Activated T-helper 1 cell treated with anti-CD3 and anti-CD28 coated beads, Interleukin-2, amount 50 U/mL, for 16 hours (primary cell): ENCODE measurements at places on chromosomes 5 and 9.

DNA sequence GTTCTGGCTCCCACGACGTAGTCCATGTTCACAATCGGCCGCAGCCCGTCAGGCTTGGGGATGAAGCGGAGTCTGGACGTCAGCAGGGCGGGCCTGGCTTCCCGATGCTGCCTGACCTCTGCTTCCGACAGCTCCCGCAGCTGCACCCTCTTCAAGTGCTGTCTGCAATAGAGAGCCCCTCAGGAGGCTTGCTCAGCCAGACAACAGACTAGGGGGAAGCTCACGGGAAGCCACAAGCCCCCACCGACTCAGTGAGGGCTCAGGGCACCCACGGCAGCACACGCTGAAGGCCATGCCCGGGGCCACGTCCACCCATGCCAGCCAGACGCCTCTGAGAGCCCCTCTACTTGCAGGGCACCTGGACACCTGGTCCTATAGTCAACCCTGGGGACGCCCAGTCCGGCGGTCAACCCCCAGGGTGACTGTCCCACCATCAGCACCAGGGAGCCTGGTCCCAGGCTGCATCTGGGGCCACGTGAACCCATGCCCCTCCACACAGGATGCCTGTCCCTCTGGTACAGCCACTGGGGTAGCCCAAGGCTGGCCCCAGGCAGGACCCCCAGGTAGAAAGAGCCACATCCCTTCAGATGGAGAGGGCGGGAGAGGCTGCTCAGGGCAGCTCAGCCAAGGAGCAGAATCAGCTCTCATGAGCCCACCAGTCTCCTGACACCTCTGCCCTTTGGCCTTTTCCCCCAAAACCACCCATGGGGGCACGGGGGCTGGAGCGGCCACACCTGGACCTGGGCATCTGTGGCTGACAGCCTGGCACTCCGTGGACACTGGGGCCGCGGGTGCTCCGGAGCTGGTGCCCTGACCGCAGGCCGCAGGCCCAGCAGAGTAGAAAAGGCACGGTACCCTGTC, 14.5 kb downstream of the TERT start:
- DNase-seq = no peak

- no peak for DNase-seq
Observed at GRCh38 chr5:123122273-123122672, 33.2 kb downstream of the PRDM6 start.

GRCh38 chr5:78760366-78760765, 111.8 kb upstream of the LHFPL2 start:
- no peak for DNase-seq

GRCh38 chr5:33794550-33795181, 97.1 kb downstream of the ADAMTS12 start:
- no peak for DNase-seq

GRCh38 chr5:98997000-98997399, 68.2 kb upstream of the CHD1 start:
- DNase-seq = no peak

DNA sequence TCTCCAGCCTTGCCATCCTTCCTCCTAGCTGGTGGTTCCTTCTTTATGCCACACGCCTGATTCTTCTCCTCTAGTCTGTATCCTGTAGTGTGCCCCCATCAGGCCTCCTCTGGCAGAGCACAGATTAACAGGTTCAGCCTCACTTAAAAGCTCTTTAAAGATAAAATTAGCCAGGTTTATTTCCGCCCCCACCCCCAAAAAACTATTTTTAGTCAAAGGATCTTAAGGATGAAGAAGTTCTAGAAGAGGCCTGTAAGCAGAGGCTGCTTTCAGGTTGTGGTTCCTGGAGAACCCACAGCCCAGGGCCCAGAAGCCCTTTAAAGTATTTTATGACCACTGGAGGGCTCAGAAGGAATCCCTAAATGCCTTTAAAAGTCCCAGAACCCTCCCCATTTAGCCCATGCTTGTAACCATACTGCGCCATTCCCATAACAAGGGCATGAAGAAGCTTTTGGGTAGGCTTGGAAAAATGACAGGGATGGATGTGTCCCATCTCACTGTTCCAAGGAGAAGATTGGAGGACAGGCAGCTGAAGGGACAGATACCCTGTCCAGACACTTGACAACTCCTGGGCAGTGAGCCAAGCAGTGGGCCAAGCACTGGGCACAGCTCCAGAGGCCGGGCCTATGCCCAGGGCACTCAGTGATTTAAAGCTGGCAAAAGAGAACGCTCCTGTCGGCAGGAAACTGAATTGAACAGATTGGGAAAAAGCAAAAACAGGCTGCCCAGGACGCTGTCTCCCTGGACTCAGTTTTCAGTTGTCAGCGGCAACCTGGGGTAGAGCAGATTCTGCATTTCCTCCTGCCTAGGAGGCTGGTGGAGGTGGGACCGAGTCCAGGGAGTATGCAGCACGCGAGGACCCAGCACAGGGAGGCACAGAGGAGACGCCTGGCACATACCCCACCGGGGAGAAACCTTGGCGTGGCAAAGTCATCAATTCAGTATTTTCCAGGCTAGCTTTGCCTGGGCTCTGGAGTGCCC, 106.3 kb upstream of the SSBP2 start:
- DNase-seq = no peak

- no peak for DNase-seq
Observed at GRCh38 chr9:71725590-71726338, 42.5 kb downstream of the CEMIP2 start.

GRCh38 chr9:138052635-138053320, 175.2 kb downstream of the CACNA1B start:
- DNase-seq = no peak

DNA sequence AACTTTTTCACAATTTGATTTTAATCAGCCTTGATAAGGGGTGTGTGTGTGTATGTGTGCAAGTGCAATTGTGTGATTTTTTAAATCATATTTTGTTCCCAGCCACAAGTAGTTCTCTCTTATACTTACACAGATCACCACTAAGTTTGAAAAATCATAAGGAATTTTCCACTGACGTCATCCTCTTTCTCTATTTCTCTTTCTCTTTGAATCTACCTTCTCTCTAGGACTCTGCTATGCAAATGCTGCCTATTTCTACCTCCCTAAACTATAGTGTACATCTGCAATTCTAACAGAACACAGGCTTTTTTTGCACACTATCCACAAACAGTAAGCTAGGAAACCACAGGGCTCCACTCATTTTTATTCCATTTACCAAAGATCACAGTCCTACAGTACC, 254.6 kb upstream of the CYLC2 start:
- no peak for DNase-seq

DNA sequence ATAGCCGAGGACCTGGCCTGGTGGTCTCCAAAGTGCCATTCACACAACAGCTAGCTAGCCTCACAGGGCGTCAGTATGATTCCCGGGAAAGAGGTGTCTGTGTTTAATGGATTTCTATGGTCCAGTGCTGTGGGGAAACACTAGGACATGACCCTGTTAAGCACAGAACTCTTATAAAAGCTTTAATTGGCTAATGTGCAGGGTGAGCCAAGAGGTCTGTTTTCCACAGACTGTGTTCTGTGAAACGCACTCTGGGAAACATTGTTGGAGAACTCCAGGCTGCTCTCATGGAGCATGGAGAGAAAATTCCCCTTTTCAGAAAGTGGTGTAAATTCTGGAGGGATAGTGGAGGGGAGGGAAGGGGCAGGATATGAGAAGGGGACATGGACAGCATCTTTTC, 331.4 kb downstream of the FBXL7 start:
- no peak for DNase-seq

GRCh38 chr5:133520991-133521706, 91.2 kb downstream of the FSTL4 start:
- DNase-seq = no peak

- no peak for DNase-seq
Observed at GRCh38 chr5:41621420-41621819, 111.0 kb upstream of the PLCXD3 start.

GRCh38 chr9:34663303-34663605, 797 bp upstream of the CCL27 start:
- DNase-seq = no peak

GRCh38 chr9:113152699-113153098, 1.9 kb downstream of the SLC31A2 start:
- DNase-seq = no peak

GRCh38 chr5:83988293-83988685, 267.6 kb upstream of the HAPLN1 start:
- no peak for DNase-seq

DNA sequence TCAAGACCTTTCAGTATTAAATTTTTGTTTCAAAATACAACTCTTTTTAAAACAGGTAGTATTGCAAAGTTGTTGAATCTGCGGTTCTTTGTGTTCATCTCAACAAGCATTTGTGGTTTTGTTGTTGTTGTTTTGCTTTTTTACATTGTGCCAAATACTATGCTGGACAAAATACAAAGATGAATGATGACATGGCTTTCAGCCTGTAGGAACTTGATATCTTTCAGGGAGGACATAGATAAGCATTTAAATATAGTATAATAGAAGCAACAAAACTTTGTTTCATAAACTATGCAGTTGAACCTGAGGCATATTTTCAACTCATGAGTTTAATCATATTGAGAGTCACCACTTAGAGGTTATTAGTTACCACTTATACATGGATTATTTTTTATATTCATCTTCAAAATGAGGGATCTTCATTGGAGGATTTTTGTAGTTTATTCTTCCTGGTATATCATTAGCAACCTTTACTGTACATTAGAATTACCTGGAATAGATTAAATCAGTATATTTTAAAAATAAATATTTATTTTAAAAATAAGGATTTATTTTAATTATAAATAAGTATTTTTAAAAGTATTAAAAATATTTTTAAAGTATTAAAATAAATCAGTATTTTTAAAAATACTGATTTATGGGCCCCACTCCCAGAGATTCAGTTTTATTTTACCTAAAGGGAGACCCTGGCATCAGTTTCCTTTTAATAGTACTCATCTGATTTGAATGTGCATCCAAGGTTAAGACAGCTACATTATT, 42.9 kb downstream of the KIF2A start:
- no peak for DNase-seq

DNA sequence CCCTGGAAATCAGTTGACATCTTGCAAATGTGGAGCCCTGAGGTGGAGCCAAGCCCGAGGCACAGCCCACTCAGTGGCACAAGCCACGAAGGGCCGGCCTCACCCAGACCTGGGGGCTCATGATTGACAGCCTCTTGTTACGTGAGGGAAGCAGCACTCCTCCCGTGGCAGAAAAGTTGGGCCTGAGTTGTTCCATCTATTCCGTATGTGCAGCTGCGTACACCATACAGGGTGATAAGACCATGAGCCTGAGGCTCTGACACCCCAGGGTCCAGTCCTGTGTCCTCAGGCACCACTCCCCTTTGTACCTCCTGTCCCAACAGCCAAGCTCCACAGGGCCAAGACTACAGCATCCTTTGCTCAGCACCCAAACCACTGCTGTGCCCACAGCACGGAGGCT, 1.9 kb upstream of the ORM2 start:
- no peak for DNase-seq

DNA sequence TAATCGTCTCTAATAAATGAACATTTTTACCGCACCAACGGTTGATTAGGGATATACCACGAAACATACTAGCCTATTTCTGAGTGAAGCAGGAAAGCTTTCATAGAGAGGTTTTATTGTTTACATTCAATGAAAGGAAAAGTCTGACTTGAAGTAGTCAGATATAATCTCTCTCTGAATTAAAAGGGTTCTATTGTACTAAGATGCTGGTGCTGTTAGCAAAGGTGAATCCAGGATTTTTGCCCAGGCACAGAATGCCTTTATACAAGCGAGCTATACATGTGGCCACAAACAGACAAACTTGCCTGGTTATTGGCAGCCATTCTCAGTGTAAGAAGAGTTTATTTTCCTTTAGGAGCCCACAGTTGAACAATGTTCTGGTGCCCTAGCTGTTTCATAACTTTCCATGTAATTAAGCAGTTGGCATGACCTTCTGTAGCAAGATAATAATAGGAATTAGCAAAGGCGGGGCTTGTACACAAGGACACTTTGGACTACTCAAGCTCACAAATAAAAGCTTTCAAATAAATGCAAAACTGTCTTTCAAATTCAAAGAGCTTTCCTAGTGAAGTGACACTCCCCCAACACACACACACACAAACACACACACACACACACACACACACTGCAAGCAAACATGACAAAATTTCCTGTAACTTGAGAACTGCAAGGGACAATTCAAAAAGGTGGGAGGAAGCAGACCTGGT, 198.7 kb upstream of the MAP3K1 start:
- no peak for DNase-seq

GRCh38 chr5:137603891-137604290, 104.8 kb upstream of the SPOCK1 start:
- no peak for DNase-seq

DNA sequence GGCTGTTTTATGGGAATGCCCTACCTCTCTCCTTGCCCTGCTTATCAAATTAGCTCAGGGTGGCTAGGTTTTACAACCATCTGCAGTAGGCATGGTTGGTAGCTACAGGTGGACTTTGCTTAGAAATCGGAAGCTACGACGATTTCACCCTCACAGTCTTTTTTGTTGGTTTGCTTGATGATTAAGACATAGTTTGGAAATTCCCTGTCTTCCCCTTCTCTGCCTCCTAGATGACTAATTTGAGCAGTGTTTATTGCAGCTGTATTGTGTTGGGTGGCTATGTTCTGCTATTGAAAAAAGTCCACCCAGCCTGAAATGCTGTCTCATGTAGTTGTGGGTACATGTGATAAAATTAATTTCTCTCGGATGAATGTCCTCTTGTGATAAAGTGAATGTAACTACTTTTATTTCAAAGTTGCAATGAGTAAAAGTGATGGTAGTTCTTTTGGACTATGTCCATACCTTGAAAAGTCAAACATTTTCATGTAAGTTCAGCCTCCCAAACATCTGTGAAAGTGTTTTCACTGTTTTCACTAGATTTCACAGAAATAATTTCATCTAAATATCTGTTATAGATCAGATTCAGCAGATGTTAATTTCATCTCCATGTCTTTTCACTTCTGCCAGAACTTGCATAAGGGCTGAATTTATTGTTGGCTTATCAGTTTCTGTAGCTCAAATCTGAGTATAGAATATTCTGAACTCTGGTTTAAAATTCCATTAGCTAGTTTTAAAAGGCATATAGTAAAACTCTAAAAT, 37.3 kb upstream of the FYB1 start:
- no peak for DNase-seq

GRCh38 chr9:14170973-14171596, 142.9 kb downstream of the NFIB start:
- no peak for DNase-seq

DNA sequence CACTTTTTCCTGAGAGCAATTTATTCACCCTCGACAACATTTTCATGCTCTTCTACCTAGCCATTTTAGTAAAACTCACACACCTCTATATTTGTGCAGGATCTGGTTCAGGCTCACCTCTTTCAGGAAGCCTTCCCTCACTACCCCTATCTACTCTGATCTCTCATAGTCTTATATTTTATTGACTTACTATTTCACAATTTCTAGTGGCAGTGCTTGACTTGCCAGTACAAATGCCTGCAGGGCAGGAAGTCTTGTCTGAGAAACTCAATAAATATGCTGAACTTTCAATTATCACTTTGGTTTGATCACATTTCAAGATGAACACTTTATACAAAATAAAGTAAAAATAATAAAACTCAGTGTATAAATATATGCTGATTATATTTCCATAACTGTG, 226.8 kb downstream of the CETN3 start:
- DNase-seq = no peak

DNA sequence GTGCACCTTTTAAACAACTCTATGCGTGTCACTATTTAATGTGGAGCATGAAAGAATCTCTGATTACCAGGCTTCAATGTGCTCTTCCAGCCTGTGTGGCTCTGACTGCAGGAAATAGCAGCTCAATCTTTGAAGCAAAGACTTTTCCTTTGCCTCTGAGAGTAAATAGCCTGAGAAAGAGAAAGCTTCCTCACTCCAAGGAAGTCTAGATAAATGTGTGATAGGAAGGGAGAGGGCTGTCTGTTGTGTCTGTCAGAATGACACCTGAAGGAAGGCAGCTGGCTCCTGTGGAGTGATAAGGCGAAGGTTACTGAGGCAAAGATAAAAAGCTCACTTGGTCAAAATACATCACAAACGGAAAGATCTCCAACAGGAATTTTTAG, 205.3 kb upstream of the HAPLN1 start:
- no peak for DNase-seq
